Upper lobe of right lung (tissue), 1 donor: ENCODE measurements at places on chromosomes 3 and 15. TPM values are rescaled to one million over a fixed set of nuclear protein-coding genes. Genes with fewer than 3 reads are reported as not detected.

LXN gene
- 20.9 TPM for total RNA-seq

SGO1 gene
- not detected for total RNA-seq

SPATA16 gene
- total RNA-seq: not detected

- no peaks in the 10 kb centered on the region for H3K4me1 ChIP-seq
- H3K27ac ChIP-seq: no peak overlapping the region
- no peak for DNase-seq
- H3K4me3 ChIP-seq: no peak overlapping the region
- H3K27me3 ChIP-seq: no peaks in the 10 kb centered on the region
Measured at GRCh38 chr3:185325946-185326791, 36.8 kb upstream of the MAP3K13 start.

DNA sequence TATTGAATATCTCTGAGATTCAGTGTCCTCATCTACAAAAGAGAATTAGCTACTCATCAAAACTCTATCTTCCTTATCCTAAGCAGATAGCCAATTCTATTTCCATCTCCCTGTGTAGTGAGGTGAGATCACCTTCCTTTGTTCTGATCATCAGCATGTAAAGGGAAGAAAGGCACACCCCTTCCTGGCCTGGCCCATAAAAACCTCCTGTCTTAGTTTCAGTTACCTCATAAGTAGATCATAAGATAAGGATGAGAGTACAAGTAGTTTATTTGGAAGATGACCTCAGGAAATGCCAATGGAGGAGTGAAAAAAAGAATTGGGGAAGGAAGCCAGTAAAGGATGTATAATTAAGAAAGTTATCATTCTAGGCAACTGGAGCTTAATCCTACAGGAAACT, 114.5 kb upstream of the GADL1 start:
- H3K27me3 ChIP-seq: no peaks in the 10 kb centered on the region
- peaks cover 2% of the 10 kb centered on the region for H3K4me1 ChIP-seq
- no peak for DNase-seq
- H3K36me3 ChIP-seq: no peaks in the 10 kb centered on the region

GRCh38 chr3:125120379-125121122, 64.8 kb upstream of the HEG1 start:
- no peaks in the 10 kb centered on the region for H3K27me3 ChIP-seq
- no peak overlapping the region for H3K4me3 ChIP-seq
- H3K36me3 ChIP-seq: no peaks in the 10 kb centered on the region
- peaks cover 45% of the 10 kb centered on the region for H3K4me1 ChIP-seq

DNA sequence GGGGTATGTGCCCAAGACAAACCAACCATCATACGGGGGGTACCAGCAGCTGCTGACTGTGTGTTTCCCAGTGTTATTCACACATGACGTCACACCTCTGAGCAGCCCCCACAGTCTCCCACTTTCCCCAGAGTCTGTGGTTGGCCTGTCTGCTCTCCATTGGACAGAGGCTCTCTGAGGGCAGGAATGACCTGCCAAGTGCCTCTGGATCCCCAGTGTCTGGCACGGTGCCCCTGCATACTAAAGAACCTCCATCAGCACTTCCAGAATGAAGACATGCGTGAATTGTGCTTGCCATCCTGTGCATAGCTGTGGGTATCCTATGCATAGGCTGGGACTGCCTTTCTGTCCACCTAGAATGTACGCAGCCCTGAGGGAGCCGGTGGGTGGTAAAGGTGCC, 3.5 kb upstream of the CCDC9B start:
- H3K27ac ChIP-seq: no peak overlapping the region
- no peaks in the 10 kb centered on the region for H3K36me3 ChIP-seq
- H3K4me1 ChIP-seq: peaks cover 43% of the 10 kb centered on the region
- no peak overlapping the region for H3K4me3 ChIP-seq
- peak; percentile 36 for DNase-seq
- no peaks in the 10 kb centered on the region for H3K27me3 ChIP-seq

GRCh38 chr15:97547381-97547780, 413.1 kb upstream of the ARRDC4 start:
- H3K4me1 ChIP-seq: no peaks in the 10 kb centered on the region
- H3K36me3 ChIP-seq: no peaks in the 10 kb centered on the region
- H3K4me3 ChIP-seq: no peak overlapping the region
- H3K27me3 ChIP-seq: no peaks in the 10 kb centered on the region
- no peak for DNase-seq

- no peak overlapping the region for H3K4me3 ChIP-seq
- no peaks in the 10 kb centered on the region for H3K27me3 ChIP-seq
- no peaks in the 10 kb centered on the region for H3K4me1 ChIP-seq
Measured at GRCh38 chr15:36914960-36915808, 185.2 kb downstream of the MEIS2 start.

DNA sequence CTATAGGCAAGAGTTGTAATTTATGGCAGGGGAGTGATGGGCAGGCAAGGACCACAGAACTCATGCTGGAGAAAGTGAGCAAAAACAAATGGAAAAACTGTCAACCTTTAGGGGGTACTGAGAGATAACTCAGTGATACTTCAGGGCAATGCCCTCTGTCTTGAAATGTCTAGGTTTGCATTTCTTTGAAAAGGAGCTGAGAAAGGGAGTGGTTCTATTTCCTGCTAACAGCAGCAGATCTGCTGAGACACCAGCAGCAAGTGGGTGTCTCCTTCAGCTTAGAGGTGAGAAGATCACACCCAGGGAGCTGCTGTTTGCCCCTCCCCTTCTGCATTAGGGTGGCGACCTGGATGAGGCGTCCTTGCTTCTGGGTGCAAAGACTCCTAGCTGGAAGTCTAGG, 42.3 kb upstream of the XIRP1 start:
- H3K36me3 ChIP-seq: no peaks in the 10 kb centered on the region
- no peaks in the 10 kb centered on the region for H3K4me1 ChIP-seq
- H3K4me3 ChIP-seq: no peak overlapping the region

GRCh38 chr3:98328933-98329332, 24.7 kb upstream of the OR5K4 start:
- H3K4me1 ChIP-seq: no peaks in the 10 kb centered on the region
- peaks cover 7% of the 10 kb centered on the region for H3K27me3 ChIP-seq
- H3K4me3 ChIP-seq: no peak overlapping the region
- no peak for DNase-seq
- no peak overlapping the region for H3K27ac ChIP-seq

DNA sequence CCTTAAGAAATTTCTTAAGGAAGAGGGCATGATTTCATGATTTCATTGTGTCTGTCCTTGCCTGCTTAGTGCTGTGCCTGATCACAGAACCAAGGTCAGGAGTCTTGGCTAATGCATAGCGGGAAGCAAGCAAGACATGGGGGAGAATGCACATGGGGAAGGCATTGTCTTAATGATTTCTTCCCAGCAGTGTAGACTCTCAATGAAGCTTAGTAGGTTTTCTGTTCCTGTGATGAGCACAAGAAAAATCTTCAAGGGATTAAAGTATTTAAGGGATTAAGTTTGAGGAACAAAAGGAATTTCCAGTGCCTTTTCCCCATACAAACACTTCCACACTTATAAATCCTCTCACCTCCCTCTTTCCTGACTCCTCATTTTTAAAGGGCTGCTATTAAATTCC, 46.9 kb upstream of the SEMA6D start:
- no peaks in the 10 kb centered on the region for H3K36me3 ChIP-seq
- H3K4me3 ChIP-seq: no peak overlapping the region
